ENCODE measurements at places on chromosomes 6 and 20. TPM values are rescaled to one million over a fixed set of nuclear protein-coding genes. Genes with fewer than 3 reads are reported as not detected.

- H3K27me3 ChIP-seq = no peaks in the 10 kb centered on the region
- peaks cover 8% of the 10 kb centered on the region for H3K36me3 ChIP-seq
- H3K4me3 ChIP-seq = no peak overlapping the region
- DNase-seq = no peak
- no peak overlapping the region for H3K27ac ChIP-seq
Observed at GRCh38 chr6:142165227-142165626, 18.2 kb downstream of the VTA1 start.

- H3K27me3 ChIP-seq = no peaks in the 10 kb centered on the region
- DNase-seq = no peak
- no peak overlapping the region for H3K27ac ChIP-seq
- no peak overlapping the region for H3K4me3 ChIP-seq
- no peaks in the 10 kb centered on the region for H3K36me3 ChIP-seq
- H3K4me1 ChIP-seq = no peaks in the 10 kb centered on the region
Observed at GRCh38 chr6:147617366-147617765, 108.9 kb downstream of the SAMD5 start.

- H3K4me1 ChIP-seq = no peaks in the 10 kb centered on the region
- H3K27ac ChIP-seq = no peak overlapping the region
- no peaks in the 10 kb centered on the region for H3K27me3 ChIP-seq
- no peak for DNase-seq
- no peaks in the 10 kb centered on the region for H3K36me3 ChIP-seq
Observed at GRCh38 chr6:9977411-9977810, 437.5 kb downstream of the TFAP2A start.

DNA sequence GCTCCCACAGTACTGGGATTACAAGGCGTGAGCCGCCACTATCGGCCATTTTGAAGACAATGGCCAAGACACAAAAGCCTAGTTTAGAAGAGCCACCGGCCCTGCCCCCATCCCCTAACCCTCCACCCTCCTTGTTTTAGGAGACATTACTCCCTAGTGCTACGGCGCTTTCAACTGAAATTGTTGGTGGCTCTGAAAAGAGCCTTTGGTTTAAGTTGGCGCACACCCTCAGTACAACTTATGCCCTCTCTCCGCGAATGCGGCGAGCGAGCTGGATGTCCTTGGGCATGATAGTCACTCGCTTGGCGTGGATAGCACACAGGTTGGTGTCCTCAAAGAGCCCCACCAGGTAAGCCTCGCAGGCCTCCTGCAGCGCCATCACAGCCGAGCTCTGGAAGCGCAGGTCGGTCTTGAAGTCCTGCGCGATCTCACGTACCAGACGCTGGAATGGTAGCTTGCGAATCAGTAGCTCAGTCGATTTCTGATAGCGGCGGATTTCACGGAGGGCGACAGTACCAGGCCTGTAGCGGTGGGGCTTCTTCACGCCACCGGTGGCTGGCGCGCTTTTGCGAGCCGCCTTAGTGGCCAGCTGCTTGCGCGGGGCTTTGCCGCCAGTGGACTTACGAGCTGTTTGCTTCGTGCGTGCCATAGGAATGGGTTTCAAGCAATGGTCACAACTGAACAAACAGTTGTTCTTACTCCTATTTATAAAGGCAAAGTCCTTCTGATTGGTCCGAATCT is 114.9 kb upstream of the BTN3A2 start:
- H3K4me1 ChIP-seq = peaks cover 3% of the 10 kb centered on the region
- peak; percentile 74 for DNase-seq
- peak overlapping the region; percentile 84 for H3K27ac ChIP-seq
- peak overlapping the region; percentile 85 for H3K4me3 ChIP-seq

DNA sequence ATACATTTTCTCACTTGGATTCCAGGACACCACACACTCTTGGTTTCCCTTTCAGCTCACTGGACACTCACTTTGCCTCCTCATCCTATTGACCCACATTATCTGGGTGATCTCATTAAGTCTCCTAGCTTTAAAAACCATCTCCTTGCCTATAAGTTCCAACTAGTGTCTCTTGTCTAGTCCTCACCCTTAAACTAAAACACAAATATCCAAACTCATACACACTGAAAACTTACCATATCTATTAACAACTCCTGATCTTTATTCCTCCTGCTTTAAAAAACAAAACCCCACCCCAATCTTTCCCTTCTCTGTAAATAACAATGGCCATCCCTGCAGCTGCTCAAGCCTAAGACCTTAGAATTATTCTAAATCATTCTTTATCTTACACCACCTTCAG is 3.5 kb upstream of the SMIM28 start:
- DNase-seq = no peak
- no peaks in the 10 kb centered on the region for H3K36me3 ChIP-seq
- peaks cover 4% of the 10 kb centered on the region for H3K4me1 ChIP-seq
- H3K27ac ChIP-seq = no peak overlapping the region
- H3K4me3 ChIP-seq = no peak overlapping the region

GRCh38 chr6:150267686-150268561 is 100.9 kb upstream of the IYD start:
- no peaks in the 10 kb centered on the region for H3K27me3 ChIP-seq
- peaks cover 48% of the 10 kb centered on the region for H3K4me1 ChIP-seq
- H3K4me3 ChIP-seq = peak overlapping the region; percentile 19
- DNase-seq = peak; percentile 88
- no peaks in the 10 kb centered on the region for H3K36me3 ChIP-seq

DNA sequence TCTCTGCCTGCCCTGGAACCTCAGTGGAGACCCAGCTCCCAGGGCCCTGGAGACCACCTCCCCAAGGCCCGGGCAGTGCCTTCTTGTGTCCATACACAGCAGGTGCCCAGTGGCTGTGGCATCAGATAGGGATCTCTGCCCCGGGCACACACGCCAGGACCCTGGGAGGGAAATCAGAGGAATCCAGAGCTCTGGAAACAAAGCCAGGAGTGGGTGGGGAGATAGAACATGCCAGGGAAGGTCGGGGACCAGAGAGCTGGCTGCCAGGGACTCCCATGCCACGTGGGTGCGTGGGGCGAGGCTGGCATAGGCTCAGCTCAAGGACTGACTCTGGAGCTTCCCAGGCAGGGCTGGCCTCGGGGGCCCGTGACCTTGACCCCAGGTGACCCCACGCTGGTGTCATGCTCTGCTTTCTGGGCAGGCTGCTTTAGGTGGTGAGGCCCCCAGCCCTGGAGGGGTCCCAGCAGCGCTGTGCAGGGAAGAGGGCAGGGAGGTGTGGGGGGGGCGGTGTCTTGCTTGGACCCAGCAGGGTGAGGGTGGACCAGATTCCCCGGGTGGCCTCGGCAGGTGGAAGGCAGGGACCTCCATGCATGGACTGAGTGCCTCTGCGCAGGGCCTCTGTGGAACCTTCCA is 17.6 kb upstream of the GATA5 start:
- DNase-seq = no peak
- H3K36me3 ChIP-seq = no peaks in the 10 kb centered on the region
- H3K27ac ChIP-seq = no peak overlapping the region
- no peak overlapping the region for H3K4me3 ChIP-seq
- H3K4me1 ChIP-seq = no peaks in the 10 kb centered on the region

GRCh38 chr6:125611573-125612344 is 137.7 kb upstream of the HEY2 start:
- DNase-seq = peak; percentile 34
- H3K27me3 ChIP-seq = no peaks in the 10 kb centered on the region

- H3K4me1 ChIP-seq = no peaks in the 10 kb centered on the region
- no peak overlapping the region for H3K27ac ChIP-seq
- H3K4me3 ChIP-seq = no peak overlapping the region
Observed at GRCh38 chr20:8706961-8707700, 361.8 kb upstream of the PLCB4 start.

DNA sequence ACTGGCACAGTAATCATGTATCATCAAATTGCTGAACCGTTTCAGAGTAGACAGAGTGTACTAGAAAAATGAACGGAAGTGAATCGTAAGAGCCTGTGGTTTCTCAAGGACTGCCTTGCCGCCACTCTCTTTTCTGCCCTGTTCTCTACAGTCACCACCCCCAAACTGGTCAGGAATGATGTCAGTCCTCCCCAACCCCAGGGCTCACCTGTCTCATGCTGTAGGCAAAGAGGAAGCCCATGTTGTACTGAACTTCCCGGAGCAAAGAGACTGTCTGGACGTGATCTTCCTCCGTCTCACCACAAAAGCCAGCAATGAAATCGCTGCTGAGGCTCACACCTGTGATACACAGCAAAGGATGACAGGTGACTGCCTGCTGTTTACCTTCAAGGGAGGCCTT is 31.0 kb downstream of the CDK5RAP1 start:
- H3K27me3 ChIP-seq = no peaks in the 10 kb centered on the region
- peaks cover 20% of the 10 kb centered on the region for H3K4me1 ChIP-seq
- no peak for DNase-seq
- no peak overlapping the region for H3K4me3 ChIP-seq
- H3K27ac ChIP-seq = no peak overlapping the region
- peaks cover 11% of the 10 kb centered on the region for H3K36me3 ChIP-seq

Gene DZANK1
- total RNA-seq = 3.0 TPM

DNA sequence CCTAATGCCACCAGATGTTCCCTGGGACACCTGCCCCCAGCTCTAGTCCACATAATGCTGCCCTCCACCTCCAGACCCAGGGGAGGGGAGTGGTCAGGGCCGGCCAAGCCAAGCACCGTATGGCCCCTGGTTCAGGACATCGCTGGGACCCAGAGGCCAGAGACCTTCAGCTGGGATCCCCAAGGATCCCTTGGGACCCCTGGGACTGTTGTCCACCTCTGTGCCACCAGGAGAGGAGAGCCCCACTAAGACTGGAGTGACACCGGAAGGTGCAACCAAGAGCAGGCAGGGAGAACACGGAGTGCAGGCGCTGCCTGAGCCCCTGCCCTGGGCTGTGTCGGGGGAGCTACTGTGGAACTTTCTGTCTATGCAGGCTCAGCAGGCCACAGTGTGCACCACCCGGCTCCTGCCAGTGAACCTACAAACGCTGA is 43.6 kb downstream of the CTCFL start:
- H3K27me3 ChIP-seq = peaks cover 12% of the 10 kb centered on the region
- DNase-seq = no peak
- H3K27ac ChIP-seq = no peak overlapping the region
- H3K36me3 ChIP-seq = no peaks in the 10 kb centered on the region
- H3K4me3 ChIP-seq = no peak overlapping the region

Gene PRL
- total RNA-seq = not detected

DNA sequence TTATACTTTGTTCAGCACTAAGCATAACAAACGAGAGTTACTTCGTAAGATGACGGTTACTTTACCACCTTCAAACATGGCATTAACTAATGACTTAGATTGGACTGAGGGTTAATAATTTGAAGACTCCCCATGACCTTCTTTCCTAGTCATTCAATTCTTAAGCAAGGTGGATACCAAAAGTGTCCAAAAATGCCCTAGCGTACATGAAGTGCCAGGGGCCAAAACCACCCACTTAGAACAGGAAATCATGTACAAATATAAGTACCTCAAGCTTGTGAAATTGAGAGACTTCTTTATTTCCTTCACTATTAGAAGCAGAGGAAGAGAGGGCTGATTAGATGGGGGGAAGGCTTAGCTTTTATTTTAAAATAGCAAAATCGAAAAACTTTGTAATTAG is 166.4 kb downstream of the ATXN1 start:
- H3K27ac ChIP-seq = no peak overlapping the region
- H3K4me1 ChIP-seq = no peaks in the 10 kb centered on the region
- H3K27me3 ChIP-seq = no peaks in the 10 kb centered on the region

DNA sequence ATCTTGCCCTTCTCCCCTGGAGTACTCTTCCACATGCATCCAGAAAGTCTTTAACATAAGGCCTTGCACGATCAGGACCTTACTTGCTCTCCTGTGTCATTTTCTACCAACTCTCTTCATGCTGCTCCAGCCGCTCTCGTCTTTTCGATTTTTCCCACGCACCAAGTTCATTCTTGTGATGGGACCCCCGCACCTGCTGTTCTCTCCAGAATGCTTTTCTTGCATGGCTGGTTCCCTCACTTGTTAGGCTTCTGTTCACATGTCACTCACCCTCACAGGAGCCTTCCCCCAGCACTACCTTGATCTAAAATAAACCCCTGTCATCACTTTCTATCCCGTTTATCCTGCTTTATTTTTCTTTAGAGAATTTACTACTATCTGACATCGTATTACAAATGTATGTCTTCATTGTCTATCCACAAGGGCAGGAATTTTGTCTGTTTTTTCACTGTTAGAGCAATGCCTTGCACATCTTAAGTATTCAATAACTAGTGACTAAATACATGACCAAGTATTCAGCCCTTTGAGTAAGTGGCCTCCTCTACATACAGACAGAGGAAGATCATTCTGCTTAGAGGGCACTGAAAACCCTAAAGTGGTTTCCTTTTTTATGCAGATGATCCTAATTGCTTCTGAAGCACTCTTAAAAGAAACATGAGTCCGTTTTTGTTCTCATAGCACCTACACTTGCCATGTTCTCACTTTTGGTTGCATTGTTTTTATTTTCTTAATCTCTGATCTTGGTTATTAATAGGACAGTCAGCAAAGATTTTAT is 166.9 kb downstream of the SLC16A10 start:
- no peak overlapping the region for H3K27ac ChIP-seq
- no peak overlapping the region for H3K4me3 ChIP-seq
- peaks cover 9% of the 10 kb centered on the region for H3K4me1 ChIP-seq
- DNase-seq = no peak

DNA sequence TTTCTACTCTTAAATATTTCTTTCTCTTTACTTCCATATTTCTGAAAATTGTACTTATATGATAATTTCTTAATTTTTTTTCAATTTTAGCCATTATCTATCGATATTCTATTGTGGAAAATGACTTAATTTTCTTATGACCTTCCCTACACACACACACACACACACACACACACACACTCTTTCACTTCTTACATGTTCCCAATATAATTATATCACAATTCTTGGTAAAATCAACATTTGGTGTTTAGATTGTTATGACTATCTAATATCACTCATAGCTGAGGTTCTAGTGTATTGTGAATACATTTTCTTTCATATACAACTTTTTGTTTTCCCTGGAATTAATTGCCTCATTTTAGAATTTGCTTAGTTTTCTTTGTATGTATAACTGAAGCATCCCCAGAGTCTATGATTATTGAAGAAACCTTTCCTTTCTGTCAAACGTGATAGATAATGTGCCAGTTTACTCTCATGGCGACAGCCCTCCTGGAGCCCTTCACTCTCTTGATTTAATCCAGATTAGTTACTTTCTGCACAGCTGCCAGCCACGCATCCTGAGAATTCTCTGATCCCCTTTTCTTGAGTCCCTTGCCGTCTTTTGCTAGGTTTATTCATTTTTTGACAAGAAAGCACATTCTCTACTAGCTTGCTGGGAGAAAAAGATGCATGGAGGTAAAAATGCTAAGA is 63.4 kb downstream of the RNF182 start:
- DNase-seq = no peak
- H3K27me3 ChIP-seq = no peaks in the 10 kb centered on the region
- H3K4me1 ChIP-seq = peaks cover 4% of the 10 kb centered on the region
- H3K4me3 ChIP-seq = no peak overlapping the region
- no peak overlapping the region for H3K27ac ChIP-seq
- H3K36me3 ChIP-seq = no peaks in the 10 kb centered on the region

DNA sequence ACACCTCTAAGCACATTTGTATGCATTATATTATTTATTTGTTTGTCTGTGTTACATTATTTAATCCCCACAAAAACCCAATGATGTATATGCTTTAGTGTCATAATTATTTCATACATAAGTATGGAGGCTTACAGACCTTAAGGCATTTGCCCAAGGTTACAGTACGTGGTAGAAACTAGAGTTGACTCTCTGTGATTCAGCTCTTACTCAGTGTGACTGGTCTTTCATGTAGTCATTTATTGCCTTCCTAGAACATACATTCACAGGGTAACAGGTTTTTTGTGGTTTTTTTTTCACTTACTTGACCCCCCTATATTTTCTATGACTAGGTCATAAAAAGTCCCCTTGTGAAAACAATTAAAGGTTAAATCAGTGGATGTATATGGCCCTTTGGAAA is 566.8 kb downstream of the TFAP2A start:
- H3K4me3 ChIP-seq = no peak overlapping the region
- DNase-seq = no peak
- H3K27ac ChIP-seq = no peak overlapping the region
- no peaks in the 10 kb centered on the region for H3K27me3 ChIP-seq
- H3K36me3 ChIP-seq = no peaks in the 10 kb centered on the region

All from astrocyte (in vitro differentiated cells and primary cell).